ENCODE measurements at places on chromosomes 5 and 9.

- DNase-seq = no peak
These were observed 3.5 kb downstream of the RASEF start for GRCh38 chr9:83059417-83059816.

- peak; percentile 30 for DNase-seq
These were observed 98.3 kb downstream of the SUSD1 start for GRCh38 chr9:112076814-112077213.

DNA sequence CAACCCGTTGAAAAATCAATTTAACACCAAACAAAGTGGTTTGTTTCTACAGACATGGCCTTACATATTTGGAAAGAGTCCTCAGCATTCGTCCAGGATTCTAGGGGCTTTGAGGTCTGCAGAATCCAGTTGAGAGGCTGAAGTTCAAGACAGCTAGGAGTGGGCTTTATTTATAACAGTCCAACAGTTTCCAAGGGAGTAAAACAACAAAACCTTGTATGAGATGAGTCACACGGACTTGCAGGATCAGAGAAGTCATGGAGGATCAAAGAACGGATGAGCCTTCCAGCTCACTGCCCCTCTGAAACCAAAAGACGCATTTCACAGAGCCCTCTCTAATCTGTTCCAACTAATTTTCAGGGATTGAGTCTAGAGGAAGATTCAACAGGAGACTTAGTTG, 11.1 kb upstream of the ESM1 start:
- DNase-seq = no peak

DNA sequence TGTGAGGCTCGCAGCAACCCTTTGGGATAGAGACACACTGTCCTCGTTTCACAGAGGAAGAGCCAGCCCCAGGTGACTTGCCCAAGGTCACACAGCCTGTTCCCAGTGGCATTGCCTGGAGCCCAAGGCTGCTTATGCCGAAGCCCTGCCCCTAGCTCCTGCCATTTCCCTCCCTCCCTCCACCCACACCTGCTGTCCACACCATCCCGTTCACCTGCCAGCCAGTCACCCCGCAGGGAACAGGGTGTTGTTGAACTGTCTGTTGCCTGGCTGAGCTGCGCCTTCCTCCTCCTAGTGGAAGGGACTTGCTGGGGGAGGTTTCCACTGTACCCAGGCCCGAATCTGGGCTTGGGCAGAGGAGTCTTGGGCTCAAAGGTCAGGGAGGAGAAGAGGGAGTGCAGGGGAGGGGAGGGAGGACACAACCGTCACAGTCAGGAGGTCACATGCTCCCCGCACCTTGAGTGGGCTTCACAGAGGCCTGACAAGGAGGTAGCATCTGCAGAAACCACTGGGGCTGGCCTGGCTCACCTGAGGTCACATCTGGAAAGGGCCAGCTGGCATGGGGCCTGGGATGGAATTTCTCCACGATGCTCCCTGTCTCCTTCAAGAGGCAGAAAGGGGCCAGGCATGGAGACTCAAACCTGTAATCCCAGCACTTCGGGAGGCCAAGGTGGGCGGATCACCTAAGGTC, 6.3 kb downstream of the TTC16 start:
- no peak for DNase-seq

- DNase-seq = no peak
These were observed 2.6 kb downstream of the IGFBPL1 start for GRCh38 chr9:38421498-38422211.

- no peak for DNase-seq
These were observed 40.9 kb downstream of the RFK start for GRCh38 chr9:76353280-76353679.

DNA sequence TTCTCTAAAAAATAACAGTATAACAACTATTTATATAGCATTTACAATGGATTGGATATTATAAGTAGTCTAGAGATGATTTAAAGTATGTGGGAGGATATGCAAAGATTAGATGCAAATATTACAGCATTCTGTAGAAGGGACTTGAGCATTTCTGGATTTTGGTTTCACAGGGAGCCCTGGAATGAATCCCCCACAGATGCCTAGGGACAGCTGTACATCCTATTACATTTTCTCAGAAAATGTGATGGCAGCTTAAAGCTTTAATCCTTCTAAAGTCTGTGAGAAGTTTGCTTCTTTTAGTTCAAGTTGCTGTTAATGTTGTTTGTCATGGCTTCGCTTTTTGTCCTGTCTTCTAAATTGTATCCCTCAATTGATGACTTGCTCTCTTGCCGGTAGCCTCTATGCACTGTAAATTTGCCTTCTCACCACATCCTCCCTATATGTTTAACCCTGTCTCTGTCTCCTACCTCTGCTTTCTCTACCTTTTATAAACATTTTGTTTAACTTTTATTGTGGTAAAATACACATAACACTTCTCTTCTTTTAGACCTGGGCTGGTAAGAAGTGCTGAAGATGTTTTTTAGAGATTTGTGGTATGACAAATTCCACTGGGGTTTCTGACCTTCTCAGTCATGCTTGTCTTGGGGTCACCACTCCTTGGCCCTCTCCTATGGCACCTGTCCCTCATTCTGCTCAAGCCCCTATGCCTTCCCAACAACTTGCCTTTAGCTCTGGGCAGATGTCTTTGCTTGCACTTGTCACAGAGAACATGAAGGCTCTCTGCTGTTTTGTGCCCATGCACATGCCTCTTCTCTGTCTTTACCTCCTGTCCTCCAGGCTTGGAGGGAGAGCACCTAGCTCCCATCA, 37.9 kb downstream of the LNPEP start:
- DNase-seq = no peak

- no peak for DNase-seq
These were observed 7.0 kb upstream of the IL12B start for GRCh38 chr5:159337016-159337955.

GRCh38 chr9:20619487-20620200, 2.7 kb downstream of the MLLT3 start:
- peak; percentile 21 for DNase-seq

DNA sequence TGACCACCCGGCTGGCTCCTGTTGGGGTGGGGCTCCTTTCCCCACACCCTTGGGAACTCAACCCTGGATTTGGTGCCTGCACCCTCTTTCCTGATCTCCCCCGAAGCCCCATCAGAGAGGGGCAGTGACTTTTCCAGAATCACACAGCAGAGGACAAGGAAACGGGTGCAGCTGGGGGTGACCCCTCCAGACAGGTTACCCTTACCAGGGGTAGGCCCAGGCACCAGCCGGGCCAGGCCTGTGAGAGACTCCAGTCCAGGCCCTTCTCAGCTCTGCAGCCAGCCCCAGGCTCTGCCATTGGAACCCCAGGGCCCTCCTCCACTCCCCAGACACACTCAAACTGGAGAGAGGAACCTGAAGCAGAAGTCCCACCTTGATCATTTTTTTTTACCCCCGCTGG, 19.0 kb upstream of the PHYHD1 start:
- DNase-seq = no peak

- no peak for DNase-seq
These were observed 116.1 kb upstream of the TNC start for GRCh38 chr9:115234094-115234493.

GRCh38 chr5:137061382-137061781, 437.7 kb downstream of the SPOCK1 start:
- no peak for DNase-seq

DNA sequence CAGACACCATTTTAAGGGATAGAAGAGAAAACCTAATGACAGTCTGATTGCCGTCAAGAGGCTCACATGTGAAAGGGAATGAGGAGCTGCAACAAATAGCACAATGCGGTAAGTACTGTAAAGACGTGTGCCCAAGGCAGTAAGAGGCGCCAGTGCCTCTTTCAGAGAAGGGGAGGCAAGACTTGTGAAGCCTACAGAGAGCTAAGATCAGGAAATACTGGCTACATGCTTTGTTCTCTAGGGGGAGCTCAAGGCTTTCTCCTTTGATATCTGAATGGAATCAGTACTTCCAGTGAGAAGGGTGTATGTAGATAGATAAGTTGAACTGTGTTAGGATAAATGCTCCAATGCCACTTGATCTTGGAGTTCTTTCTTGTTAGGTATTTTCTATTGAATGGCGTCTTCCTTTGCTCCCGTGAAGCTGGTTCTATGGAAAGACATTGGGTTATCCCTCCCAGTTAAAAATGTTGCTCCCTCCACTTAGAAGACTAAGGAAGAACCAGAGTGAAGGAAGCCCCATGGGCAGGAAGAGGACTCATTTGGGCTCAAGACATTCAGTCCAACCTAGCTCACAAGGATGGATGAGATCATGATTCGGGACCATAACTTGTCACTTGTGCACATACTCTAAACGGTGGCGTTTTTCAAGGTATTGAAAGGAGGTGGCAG, 23.5 kb upstream of the ALDOB start:
- DNase-seq = peak; percentile 53

DNA sequence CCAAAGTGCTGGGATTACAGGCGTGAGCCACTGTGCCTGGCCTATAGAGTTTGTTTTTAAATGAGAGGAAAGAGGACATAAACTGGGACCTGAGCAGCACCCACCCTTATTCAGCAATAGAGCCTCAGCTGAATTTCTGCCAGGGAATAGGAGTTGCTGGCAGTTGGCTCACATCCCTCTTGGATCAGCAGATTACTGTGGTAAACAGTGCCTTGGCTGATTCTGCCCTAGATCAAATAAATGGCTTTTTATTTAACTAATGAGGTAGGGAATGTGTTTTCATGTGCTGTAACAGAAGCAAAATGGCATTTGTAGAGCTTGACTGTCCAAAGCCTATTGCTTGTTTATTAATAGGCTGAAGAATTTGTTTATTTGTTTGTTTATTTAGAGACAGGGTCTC, 2.1 kb downstream of the ARHGEF37 start:
- no peak for DNase-seq

DNA sequence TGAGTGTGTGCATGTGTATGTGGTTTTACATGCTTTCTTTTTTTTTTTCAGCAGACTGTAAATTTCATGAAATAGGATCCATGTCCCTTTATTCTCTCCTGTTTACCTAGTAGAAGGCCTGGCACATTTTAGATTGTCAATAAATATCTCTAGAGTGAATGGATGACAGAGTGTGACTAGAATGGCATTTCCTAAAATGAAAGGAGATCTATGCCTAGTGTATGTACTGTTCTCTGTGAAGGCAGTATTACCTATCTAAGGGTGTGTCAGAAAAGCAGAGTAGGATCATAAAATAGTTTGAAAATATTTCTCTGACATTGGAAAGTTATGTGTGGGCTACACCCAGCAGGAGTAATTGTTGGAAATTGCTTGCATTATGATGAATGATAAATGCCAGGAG, 1876.0 kb upstream of the C9orf72 start:
- DNase-seq = no peak

GRCh38 chr9:93589688-93590087, 13.3 kb downstream of the PHF2 start:
- DNase-seq = no peak

DNA sequence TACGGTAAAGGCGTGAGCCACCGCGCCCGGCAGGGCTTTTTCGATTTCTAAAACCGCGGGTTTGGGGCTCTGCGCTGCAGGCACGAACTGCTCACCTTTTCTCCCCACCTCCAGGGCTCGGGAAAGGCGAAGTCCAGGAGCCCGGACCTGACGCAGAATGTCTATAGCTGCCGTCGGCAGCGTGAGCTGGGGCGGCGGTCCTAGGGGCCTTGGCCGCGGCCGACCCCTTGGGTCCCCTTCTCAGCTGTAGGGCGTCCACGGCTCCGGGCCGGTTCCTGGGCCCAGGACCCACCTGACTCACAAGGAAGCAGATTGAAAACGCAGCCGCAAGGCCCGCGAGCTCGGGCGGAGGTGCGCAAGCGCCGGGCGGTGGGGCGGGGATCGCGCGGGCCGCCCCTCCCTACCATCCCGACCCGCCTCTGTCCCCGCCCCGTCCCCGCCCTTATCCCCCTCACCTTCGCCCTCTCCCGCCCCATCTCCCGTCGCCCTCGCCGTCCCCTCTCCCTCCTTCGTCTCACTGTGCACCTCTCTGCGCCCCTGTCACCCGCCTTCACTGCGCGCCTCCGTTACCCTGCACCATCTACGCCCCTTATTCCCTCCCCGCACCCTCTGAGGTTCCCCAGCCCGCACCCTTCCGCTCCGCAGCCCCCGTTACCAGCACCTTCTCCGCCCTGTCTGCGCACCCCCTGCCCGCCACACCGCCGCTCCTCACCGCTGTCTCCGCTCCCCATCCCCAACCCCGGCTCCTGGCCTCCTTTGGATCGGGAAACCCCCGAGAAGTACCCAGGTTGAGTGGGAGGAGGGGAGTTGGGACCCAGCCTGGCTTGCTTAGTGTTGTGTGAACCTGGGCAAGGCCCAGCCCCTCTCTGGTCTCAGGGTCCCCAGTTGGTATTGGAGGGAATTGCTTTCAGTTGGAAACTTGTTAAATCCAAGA, at the start of gene HDHD3:
TSS of gene HDHD3 (minus strand) at position 353 of the 934 bp plus-strand sequence. CDS start 2,632 bp downstream, outside the sequence.
- DNase-seq = peak; percentile 92

GRCh38 chr9:70614786-70615463, 200.5 kb upstream of the KLF9 start:
- no peak for DNase-seq

GRCh38 chr5:34731435-34732232, 75.5 kb downstream of the RAI14 start:
- no peak for DNase-seq

GRCh38 chr5:170273968-170274710, 23.4 kb downstream of the LCP2 start:
- no peak for DNase-seq

- no peak for DNase-seq
These were observed 25.9 kb downstream of the PTGS1 start for GRCh38 chr9:122396614-122397148.

DNA sequence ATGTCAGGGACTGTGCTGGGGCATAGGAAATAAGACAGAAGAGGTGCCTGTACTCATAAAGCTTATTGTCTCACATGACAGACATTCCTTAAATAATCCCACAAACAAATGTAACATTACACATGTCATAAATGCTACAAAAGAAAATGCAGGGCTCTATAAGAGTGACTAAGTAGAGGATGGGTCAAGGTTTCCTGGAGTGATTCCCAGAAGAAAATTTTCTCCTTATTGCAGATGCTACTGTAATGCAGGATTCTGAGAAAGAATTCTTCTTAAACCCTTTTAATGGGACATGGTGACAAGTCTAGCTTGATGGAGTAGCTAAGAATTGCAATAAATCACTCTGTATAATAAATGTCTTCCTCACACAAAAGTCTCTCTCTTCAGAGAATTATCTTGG, 55.7 kb downstream of the SH3TC2 start:
- no peak for DNase-seq

DNA sequence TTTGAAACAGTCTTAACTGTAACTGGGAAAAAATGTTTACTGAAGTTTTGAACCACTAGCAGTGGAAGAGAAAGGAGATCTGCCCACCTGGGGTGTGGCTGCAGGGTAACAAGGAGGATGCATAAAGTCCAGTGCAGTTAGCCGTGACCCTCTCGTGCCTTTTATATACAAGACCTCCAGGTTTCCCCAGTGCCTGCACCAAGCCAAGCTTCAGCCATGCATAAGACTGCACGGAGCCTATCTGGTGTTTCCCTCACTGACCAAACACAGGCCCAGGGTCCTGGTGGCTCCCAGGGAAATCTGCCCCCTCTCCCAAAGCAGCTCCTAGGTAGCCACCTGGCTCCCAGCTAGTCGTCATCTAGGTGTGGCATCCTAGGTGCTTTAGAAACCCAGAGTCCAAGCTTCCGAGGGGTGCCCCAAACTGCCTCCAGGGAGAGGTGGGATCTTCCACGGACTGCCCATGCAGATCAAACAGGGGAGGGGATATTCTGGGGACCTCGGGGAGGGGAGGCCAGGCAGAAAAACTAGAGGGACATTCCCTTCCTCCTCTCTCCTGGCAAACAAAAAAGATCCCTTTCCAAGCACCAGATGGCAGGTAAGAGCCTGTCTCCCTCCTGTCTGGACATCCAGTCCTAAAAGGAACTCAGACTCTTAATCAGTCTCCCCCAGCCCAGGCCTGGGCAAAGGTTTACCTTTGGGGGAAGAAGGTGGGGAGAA, 2.7 kb downstream of the SHB start:
- no peak for DNase-seq

- DNase-seq = no peak
These were observed 652.3 kb downstream of the SLCO4C1 start for GRCh38 chr5:101643794-101644193.
